ENCODE measurements at places on chromosomes 2 and 18.

- no peak for DNase-seq
These were observed 4.1 kb downstream of the ABCG8 start for GRCh38 chr2:43842866-43843226.

DNA sequence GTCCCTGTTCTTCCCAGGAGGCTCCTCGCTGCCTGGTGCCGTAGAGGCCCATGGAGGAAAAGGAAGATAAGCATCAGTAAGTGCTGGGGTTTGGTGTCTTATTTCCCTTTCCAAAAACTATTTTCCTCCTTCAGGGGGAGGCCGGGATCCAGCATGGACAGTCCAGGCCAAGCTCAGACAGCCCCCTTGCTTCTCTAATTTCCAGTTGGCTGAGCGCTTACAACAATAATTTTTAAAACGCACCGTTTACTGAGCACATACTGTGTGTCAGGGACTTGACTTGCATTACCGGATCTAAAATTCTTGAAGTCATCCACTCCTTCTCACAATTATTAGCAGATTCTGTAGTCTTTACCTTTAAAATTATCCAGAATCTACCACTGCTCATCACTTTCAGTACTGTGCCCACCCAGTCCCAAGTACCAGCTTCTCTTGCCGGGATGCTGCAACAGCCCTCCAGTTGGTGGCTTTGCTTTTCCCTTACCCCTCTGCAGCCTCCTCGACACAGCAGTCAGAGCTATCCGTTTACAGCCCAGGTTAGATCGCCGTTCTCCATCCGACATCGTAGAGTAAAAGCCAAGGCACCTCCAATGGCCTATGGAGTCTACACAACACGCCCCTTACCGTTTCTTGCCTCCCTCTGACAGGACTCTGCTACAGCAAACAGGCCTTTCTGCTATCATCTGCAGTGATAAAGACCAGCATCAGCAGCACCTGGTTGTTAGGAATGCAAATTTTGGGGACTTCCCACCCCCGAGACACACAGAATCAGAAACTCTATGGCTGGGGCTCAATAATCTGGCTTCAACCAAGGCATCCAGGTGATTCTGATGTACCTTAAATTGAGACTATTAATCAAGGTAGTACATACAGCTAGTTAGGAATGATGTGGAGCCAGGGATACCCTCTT is 75.2 kb upstream of the TSPYL6 start:
- DNase-seq, result no peak

GRCh38 chr2:178152542-178152941 is 40.3 kb downstream of the RBM45 start:
- no peak for DNase-seq

- no peak for DNase-seq
These were observed 439.7 kb downstream of the RIT2 start for GRCh38 chr18:42675810-42676209.

GRCh38 chr2:207792244-207792785 is 22.6 kb upstream of the FZD5 start:
- DNase-seq, result no peak

GRCh38 chr2:145677371-145677770 is 1157.5 kb upstream of the ZEB2 start:
- no peak for DNase-seq

DNA sequence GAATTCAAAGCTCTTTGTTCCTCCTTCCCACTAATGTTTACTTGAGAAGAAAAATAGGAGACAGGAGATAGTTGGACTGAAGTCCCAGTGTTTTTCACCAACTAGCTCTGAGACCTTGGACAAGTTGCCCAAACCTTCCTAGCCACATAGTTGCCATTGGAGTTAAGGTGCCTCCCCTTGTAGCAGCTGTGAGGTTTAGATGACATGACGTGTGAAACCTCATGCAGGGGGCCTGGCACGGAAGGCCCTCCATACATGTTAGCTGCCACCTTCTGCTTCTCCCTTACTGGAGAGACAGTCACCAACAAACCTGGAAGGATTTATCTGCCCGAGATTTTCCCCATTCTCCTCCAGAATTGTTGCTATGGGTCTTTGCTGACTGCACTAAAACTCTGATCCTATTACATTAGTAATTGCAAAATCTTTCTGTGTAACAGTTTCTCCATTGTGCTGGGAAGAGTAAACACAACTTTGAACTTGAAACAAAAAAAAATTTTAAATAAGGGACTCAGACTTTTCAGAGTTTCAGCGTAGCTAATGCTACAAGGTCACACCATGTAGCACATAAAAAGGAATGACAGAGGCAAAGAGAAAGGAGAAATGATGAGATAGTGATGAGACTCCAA is 23.8 kb upstream of the CABYR start:
- no peak for DNase-seq

DNA sequence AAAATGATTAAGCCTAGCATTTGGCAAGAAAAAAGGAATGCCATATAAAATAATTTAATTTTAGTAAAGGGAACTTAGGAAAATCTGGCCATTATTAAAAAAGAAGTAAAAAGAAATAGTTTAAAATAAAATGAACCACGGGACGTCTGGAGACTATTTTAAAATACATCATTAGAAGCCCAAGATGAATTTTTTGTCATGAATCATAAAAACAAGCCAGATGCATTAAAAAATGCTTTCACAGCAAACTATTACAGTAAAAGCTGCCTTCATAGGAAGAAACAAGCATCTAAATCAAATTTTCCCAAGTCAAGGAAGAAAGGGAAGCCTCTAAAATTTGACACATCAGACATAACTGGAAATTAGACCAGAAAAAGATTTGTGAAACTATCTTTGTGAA is 33.0 kb downstream of the COL5A2 start:
- no peak for DNase-seq

DNA sequence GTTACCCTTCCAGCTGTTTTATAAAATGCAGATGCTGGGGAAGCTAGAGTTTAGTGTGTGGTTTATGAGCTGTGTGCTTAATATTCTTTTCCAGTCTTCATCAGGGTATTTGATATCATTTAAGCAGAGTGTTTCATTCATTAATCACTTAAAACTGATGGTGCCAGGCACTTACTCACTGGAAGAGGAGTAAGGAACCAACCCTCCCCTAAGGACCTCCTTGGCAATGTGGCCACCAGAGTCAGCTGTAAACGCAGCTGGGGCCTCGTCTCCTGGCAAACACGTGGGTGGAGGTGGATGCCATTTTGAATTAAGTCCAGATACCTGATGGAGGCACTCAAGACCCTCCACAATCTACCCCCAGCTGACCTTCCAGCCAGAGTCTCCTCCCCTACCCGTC is 331.6 kb downstream of the CLIP4 start:
- DNase-seq, result no peak
